ENCODE measurements at places on chromosomes 5 and 9.

DNA sequence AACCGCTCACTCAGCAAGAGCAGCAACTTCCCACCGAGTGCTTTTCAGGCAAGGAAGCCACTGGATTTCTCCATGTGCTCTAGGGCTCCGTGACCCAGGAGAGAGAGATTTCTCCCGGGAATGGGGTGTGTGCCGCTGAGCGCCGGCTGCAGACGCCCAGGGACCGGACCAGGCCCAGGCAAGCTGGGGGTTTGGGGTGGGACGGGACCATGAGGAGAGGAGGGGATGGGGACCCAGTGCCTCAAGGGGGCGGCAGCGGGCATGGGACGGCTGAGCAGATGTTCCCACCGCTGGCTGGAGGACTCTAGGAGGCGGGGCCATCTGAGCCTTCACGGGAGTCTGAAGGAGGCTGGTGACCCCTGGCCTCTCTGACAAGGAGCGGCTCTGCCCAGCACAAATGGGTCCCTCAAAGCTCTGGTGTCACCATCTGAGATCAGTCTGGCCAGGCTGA lies 8.5 kb downstream of the LCN9 start:
- DNase-seq, result peak; percentile 8

- DNase-seq, result no peak
These were observed 9.1 kb upstream of the DAB2 start for GRCh38 chr5:39433848-39434247.

DNA sequence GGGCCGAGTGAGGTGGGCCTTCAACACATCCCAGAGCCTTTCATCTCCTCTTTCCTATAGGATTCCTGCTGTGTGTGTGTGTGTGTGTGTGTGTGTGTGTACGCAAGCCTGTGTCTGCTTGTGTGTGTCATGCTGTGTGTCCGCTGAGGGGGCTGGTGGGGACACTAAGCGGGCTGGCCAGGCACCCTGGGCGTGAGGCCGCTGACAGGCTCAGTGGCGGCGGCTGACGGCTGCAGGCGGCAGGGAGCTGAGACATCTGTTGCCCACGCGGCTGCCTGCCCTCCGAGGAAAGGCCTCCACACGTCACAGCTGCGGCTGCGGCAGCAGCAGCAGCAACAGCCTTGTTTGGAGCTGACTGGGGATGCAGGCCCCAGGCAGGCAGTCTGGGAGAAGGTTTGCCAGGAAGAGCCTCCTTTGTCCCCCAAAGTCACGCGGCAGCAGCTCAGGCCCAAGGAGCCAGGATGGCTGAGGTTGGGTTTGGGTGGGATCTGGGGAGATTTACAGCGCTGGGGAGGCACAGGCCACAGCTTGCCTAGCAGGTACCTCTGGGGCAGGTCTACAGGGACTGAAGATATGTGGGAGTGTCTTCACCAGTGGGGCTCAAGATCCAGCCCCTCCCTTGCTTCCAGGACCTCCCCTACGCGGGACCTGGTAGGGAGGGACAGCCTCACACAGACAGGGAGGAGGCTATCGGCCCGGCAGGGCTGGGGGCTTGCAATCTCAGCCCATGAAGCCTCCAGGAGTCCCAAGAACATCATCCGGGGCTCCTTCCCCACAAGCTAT lies 1.8 kb downstream of the PDLIM4 start:
- DNase-seq, result no peak

DNA sequence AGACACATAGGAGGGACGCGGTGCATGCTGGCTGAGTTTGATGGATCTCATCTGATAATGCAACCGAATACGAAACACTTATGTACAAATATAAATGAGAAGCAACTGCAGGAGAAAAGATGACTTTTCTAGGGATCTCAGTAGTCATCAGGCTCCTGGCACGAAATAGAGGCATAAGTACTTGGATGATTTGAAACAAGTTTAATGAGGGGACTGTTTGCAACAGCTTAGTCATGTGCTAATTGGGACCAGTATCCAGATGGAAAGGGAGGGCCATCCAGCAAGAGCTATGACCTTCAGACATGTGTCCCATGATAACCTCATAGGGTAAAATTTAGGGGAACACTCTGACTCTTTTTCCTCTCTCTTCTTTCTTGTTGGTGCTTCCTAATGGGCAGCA lies 123.0 kb downstream of the EGFLAM start:
- no peak for DNase-seq

- DNase-seq, result no peak
These were observed 8.7 kb downstream of the TRIM36 start for GRCh38 chr5:115160975-115161475.

- DNase-seq, result peak; percentile 92
These were observed at the start of gene MOCS2 for GRCh38 chr5:53109443-53110127. TSS of gene MOCS2 (minus strand) at chr5:53109757. CDS start at chr5:53107174, 2,583 bp downstream.

Data from activated CD8-positive, alpha-beta T cell treated with anti-CD3 and anti-CD28 coated beads for 36 hours (primary cell).